NCI-H524 treated with DMSO at 0.1 percent for 48 hours (cell line): ENCODE measurements at places on chromosomes 2 and 18.

DNA sequence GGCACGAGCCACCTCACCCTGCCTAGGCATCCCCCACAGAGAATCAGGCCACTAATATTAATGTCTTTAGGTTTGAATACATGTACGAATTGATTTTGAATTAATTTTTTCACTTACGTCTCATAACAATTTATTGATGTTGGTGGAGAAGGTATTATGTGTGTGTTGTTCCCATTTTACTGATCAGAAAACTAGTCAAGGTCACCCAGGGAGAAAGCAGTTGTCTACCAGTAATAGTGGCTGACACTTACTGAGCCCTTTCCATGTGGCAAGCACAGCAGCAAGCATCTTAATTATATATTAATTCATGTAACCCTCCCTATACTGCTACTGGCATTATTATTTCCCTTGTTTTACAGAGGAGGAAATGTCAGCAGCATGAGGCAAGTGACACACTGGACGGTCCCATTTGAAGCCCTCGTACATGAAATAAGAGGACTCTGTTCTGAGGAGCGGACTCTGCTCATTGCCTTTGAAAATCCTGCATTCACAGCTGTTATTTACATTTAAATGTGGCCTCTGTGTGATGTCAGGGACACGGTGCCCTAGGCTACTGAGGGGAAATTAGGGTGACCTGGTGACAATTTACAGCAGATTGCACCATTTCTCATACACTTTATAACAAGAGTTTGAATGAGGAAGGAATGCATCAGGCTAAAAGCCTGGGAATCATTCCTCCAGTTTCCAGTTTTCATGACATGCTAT, 30.9 kb upstream of the KCNE4 start:
- DNase-seq: no peak

- no peak for DNase-seq
Measured at GRCh38 chr18:3652380-3653262, 202.6 kb downstream of the TGIF1 start.

- no peak for DNase-seq
Measured at GRCh38 chr2:202007015-202007982, 26.4 kb upstream of the FZD7 start.

- no peak for DNase-seq
Measured at GRCh38 chr2:126832014-126832413, 66.7 kb upstream of the TEX51 start.

- peak; percentile 94 for DNase-seq
Measured at GRCh38 chr18:38221476-38222100, 656.0 kb upstream of the CELF4 start.

GRCh38 chr2:48414196-48414595, 115.8 kb upstream of the STON1 start:
- no peak for DNase-seq

DNA sequence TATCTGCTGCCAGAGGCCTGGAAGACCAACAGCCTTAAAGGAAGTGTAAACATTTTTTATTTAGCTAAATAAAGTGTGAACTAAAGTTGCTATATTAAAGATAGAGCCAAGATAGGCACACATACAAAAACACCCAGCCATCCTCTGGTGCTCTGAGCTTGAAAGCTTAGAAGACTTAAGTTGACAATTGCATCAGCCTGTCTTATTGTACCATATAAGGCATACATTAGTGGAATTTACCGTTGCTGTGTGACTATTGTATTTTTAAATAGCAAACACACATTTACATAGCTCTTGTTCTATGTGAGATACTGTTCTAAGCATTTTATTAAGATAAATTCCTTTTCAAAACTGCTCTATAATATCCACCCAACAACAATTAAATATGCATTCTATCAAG, 736.6 kb upstream of the ZEB2 start:
- no peak for DNase-seq

- DNase-seq: no peak
Measured at GRCh38 chr2:177422271-177422670, 29.7 kb downstream of the AGPS start.

GRCh38 chr18:12255626-12256026, 1.5 kb downstream of the CIDEA start:
- no peak for DNase-seq

DNA sequence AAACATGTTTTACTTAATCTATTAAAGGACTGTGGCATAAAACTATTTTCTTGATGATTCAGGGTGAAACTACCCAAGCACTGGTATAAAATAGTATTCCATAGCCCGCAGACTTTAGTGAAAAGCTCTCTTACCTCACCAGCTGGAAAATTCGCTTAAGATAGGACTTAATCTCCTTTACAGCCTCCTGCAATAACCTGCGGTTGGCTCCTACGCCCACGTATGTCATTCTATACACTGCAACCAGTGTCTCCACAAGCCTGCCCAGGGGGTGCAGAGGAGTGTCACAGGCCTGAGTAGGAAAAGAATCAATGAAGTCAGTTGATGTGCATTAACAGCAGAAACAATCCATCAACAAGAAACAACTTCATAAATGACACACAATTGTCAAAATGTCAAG, 11.3 kb upstream of the MPP4 start:
- no peak for DNase-seq

DNA sequence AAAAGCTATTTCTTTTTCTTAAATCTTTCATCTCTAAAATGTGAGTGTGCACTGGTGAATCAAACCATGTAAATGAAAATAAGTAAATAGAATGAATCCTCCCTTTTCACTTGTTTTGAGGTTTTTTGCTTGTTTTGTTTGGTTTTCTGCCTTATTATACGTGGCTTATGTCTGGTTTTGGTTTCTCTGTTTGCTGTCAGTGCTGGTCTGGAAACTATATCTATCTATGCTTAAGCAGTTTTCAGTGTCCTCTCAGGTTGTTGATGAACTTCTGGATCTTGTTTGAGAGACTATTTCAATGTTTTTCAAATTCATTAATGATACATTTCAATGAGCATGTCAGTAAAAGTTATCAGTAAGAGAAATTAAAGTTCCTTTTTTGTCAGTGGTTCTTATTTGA, 48.1 kb upstream of the TNFRSF11A start:
- no peak for DNase-seq

DNA sequence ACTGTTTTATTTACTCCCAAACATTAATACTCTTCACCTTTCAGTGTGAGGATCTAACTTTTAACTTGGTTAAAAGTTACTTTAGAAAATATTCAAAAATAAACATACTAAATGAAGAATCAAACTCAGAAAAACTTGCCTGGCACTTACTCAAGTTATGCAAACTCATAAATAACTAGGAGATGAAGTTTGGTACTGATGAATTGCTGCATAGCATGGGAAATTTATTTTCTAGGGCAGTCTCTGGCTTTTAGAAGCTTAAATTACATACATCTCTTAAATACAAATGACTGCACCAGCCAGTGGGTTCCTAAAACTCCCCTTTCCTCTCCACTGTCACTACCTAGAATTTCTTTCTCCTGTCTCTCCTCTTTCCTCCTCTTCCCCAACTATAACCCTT, 46.7 kb upstream of the CREB1 start:
- DNase-seq: no peak

DNA sequence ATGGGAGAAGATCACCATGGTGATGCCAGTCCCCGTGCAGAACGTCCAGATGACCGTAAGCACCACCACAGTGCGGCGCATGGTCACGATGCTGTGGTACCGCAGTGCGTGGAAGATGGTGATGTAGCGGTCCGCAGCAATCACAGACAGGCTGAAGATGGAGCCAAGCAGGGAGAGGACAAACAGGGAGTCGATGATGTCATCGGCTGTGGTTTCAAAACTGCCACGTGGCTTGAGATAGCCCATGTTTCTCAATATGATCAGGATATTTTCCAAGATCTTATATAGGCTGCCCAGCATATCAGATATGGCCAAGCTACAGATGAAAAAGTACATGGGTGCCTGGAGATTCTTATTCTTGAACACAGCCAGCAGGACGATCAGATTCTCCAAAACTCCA, 30.3 kb downstream of the MC2R start:
- no peak for DNase-seq

DNA sequence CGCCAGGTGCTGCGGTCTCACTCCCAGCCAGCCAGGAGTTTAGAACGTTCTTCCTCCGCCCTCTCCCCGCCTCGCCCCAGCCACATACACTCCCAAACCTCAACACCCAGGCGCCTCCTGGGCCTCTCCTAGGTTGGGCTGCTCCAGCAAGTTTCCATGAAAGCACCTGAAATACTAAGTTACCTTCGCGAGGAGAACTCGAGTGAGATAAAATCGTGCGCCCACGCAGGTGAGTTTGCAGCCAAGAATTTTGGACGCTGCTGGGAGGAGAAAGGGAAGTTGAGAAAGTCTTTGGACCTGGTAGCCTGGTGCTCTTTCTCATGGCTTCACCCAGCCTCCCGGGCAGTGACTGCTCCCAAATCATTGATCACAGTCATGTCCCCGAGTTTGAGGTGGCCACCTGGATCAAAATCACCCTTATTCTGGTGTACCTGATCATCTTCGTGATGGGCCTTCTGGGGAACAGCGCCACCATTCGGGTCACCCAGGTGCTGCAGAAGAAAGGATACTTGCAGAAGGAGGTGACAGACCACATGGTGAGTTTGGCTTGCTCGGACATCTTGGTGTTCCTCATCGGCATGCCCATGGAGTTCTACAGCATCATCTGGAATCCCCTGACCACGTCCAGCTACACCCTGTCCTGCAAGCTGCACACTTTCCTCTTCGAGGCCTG, at the start of gene GPR39:
TSS of gene GPR39 (plus strand) at position 83 of the 673 bp plus-strand sequence.
- DNase-seq: no peak

GRCh38 chr2:174981331-174981730, 23.9 kb downstream of the CHN1 start:
- DNase-seq: no peak

DNA sequence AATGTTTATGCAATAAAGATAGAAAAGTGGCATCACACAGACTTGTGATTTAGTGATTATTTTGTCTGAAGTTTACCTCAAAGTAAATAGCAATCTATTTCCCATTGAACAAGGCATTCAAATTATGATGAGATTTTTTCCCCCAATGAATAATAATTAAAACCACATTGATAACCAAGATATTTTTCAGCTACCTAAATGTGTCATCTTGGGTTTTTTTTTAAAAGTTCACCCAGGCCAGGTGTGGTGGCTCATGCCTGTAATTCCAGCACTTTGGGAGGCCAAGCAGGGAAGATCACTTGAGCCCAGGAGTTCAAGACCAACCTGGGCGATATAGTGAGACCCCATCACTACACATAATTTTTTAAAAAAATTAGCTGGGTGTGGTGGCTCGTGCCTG, 27.0 kb downstream of the MYOM1 start:
- no peak for DNase-seq

GRCh38 chr18:42255908-42256765, 301.1 kb downstream of the PIK3C3 start:
- DNase-seq: no peak

- DNase-seq: no peak
Measured at GRCh38 chr18:79882522-79883241, 68.8 kb downstream of the SLC66A2 start.

DNA sequence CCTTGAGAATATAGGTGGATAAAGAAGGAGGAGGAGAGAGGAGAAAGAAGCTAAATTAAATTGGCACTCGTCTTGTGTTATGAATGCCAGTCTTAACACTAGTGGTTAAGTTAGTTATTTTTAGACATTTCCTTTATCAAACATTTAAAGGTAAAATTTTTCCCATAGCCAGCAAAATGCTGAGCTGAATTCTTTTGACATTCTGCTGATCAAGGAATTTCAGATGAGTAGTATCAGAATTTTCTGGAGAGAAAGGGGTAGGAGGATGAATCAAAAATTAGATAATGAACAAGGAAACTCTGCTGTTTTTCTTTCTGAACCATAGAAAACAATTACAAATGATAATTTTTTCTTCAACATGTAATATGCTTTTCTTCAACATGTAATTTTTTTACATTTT, 52.5 kb downstream of the ASXL3 start:
- no peak for DNase-seq

DNA sequence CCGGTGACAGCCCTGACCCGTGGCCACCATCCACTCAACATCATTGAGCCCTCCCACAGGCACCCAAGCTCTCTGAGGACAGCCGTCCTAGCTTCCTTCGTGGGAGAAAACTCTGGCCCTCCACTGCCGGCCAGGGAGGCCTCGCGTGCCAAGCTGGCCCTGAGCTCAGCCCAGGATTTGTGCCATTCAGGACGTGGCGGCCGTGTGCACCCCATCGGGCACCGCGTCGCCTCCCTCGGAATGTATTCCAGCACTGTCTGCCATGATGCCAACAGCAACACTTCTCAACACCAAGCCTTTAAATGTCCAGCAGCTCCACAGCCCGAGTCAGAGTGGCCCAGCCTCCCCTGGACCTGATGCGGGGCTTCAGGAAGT, 35.7 kb downstream of the ZNF516 start:
- no peak for DNase-seq
